ENCODE measurements at places on chromosomes 16 and 17. TPM values are rescaled to one million over a fixed set of nuclear protein-coding genes. Genes with fewer than 3 reads are reported as not detected.

CFAP52 gene
- not detected for total RNA-seq

GGNBP2 gene
- 63.7 TPM for total RNA-seq

KCNH4 gene
- total RNA-seq: not detected

MYH1 gene
- total RNA-seq: not detected

RPL26 gene
- 2,046 TPM for total RNA-seq

TM4SF5 gene
- 5.3 TPM for total RNA-seq

IGSF6 gene
- not detected for total RNA-seq

GPR179 gene
- 0.59 TPM for total RNA-seq

GOSR2 gene
- total RNA-seq: 63.4 TPM

PNMT gene
- total RNA-seq: 5.4 TPM

CCL8 gene
- total RNA-seq: not detected

SRSF1 gene
- total RNA-seq: 200 TPM
